A549 treated with RU486 at 1 μM for 4 hours (cell line): ENCODE measurements at places on chromosomes 5 and 9. TPM values are rescaled to one million over a fixed set of nuclear protein-coding genes. Genes with fewer than 3 reads are reported as not detected.

DRD1 gene
- 0.37 to 1.0 TPM (median 0.64 TPM) in 5 replicates for total RNA-seq

PAEP gene
- total RNA-seq: 0.25 to 0.66 TPM (median 0.30 TPM) in 3 of 5 replicates, not detected in the others

GADD45G gene
- 0.15 to 0.50 TPM (median 0.25 TPM) in 5 replicates for total RNA-seq

CDH12 gene
- total RNA-seq: not detected in 5 replicates

GFPT2 gene
- total RNA-seq: 45.0 to 58.8 TPM (median 54.6 TPM) in 5 replicates

SMARCA2 gene
- 24.7 to 41.5 TPM (median 26.1 TPM) in 5 replicates for total RNA-seq

PCDHB6 gene
- total RNA-seq: 0.85 to 1.2 TPM (median 0.92 TPM) in 5 replicates

LRRC19 gene
- not detected in 5 replicates for total RNA-seq

SOHLH1 gene
- not detected in 5 replicates for total RNA-seq

RELL2 gene
- total RNA-seq: 3.7 to 5.2 TPM (median 4.3 TPM) in 5 replicates

SLC6A18 gene
- total RNA-seq: not detected in 5 replicates
